Ovary (tissue), 10 donors: ENCODE measurements at places on chromosomes 5 and 9.

- no peak for DNase-seq
These were observed 137.4 kb upstream of the OTULINL start for GRCh38 chr5:14444161-14444560.

DNA sequence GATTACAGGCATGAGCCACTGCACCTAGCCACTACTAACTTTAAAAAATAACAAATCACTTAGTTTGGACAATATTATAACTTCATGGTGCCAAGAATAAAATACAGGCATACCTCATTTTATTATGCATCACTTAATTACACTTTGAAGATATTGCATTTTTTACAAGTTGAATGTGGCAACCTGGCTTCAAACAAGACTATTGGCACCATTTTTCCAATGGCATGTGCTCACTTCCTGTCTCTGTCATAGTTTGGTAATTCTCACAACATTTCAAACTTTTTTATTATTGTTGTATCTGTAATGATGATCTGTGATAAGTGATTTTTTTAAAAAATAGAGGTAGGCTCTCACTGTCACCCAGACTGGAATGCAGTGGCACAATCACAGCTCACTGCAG lies 49.9 kb upstream of the ERBIN start:
- no peak for DNase-seq

GRCh38 chr5:1009359-1010180 lies 968 bp downstream of the NKD2 start:
- no peak for DNase-seq

GRCh38 chr9:125816321-125816720 lies 69.1 kb downstream of the PBX3 start:
- no peak for DNase-seq

DNA sequence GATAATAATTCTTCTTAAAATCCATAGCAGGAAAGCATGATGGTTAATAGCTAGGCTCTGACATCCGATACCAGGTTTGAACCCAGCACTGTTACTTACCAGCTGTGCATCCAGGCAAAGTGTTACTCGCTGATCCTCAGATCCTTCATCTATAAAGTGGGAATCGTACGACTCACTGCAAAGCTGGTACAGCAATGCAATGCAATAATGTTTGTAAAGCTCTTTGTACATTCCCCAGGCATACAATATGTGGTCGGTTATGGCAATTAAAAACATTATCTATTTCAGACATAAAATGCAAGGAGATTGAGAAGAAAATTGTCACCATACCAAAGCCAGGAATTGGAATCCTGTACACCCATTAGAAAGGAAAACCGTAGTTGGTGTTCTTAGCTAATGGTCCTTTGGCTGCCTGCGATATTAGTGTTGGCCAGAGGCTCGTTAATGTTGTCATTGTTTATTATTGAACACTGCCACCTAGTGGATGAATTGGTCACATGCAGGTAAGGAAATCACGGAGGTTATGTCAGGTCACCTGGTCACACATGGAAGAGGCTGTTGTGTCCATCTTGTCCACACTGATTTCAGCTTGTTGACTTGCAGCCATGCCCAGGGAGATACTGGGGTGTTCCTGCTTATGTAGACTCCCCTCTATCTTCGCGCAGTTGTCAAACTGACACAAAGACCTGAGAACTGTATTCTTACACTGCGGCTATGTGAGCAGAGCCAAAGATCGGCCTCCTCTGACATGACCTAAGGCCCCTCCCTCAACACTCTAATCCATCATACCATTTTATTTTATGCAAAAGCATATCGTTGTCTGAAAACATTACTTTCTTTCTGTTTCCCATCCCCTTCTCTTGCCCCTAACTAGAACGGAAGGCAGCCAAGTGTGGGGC lies 87.5 kb upstream of the PPP2R2B start:
- no peak for DNase-seq

DNA sequence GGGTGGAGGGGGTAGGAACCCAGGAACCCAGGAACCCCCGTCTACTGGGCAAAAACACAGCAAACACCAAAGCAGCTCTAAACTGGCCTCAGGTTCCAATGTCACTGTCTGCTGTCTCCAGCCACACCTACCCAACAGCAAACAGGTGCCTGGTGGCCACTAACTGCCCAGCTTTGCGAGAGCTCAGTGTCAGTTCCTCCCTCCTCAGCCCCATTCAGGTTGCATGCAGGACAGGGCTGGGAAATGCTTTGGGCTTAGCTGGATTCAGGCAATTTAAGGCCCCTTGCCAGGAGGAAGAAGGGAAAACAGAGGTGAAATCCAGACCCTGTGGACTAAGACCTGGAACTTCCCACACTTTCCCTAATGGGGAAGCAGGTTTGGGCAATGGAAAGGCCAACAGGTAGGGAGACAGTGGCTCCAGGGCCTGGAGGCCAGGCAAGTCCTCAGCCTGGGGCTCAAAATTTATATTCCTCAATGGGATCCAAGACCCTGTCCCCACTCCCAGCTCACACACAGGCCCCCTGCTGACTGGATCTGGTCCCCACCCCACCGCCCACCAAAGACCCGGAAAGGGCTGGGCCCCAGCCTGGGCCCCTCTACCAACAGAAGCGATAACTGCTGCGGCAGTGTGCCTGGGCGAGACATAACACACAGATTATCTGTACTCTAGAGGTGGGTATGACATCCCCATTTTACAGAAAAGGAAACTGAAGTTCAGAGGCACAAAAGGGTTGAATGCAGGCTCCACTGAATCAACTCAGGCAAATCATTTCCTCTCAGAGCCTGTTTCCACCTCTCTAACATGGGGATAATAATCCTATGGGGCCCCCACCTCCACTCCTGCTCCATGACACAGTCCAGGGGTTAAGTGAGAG lies 3.5 kb downstream of the EEIG1 start:
- no peak for DNase-seq

DNA sequence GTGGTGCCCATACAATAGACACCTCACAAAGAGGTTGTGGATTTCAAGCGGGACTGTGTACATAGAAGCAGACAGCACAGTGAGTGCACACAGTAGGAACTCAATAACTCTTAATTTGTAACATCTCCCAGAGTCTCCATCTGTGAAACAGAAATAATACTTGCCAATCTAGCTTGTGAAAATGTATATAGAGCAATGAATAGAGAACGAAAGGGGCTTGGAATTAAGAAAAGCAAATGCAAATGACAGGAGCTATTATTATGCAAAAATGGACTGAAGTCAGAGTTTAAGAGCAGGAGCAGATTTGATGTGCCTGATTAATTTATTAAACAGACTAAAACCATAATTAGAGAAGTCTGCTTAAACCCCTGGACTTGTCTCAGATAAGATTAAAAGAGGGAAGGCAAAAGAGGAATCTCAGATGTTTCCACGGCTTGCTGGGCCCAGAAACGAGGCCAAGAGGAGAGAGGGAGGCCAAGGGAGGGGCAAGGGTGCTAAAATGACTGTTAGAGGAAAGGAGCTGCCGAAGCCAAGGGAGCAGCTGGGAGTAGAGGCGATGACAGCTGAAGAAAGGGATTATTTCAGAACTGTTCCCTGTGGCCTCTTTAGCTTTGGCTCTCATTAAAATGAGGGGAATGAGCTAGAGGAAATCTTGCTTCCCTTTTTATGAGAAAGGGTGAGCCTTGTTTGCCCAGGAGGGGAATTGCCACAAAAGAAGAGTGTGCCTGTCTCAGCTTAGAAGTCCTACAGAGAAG lies 72.1 kb downstream of the FEM1C start:
- no peak for DNase-seq

DNA sequence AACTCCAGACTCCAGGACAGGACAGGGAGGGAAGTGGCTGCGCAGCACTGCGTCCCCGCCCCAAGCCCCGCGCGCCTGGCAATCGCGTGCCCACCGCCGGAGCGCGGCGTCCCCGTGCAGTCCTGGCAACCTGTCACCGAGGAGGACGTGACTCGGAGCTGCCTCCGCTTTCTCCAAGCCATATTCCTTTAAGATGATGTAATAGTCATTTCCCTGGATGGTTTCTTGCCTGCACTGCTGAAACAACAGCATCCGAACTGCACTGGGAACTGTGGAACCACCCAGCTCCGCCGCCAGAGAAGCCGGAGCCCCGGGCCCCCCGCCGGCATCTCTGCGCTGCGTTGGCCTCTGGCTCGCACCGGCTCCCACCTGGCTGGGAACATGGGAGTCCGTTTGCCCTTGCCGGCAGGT lies 34.5 kb downstream of the KCTD16 start:
- DNase-seq, result peak; percentile 30

DNA sequence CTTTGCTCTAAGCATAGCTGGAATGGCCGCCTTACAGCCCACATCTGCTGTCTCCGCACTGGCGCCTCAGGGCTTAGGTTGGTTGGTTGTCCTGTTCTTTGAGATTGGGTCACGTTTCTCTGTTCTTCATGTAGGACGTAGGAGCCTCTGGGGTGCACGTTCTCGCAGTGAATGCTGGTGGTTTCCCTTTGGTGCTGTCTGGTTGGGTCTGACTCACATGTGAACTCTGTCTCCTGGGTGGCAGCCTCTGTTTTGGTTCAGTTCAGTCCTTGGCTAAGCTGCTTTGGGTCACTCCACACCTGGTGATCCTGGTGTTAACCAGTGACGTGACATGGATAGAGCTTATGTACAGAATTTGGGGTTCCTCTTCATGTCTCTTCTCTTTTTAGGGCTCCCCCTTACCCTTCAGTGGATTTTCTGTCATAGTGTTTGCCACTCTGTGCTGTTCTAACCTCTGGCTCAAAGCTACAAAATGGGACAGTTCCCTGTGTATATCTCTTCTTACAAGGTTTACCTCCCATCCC lies 12.6 kb upstream of the LPCAT1 start:
- peak; percentile 18 for DNase-seq

DNA sequence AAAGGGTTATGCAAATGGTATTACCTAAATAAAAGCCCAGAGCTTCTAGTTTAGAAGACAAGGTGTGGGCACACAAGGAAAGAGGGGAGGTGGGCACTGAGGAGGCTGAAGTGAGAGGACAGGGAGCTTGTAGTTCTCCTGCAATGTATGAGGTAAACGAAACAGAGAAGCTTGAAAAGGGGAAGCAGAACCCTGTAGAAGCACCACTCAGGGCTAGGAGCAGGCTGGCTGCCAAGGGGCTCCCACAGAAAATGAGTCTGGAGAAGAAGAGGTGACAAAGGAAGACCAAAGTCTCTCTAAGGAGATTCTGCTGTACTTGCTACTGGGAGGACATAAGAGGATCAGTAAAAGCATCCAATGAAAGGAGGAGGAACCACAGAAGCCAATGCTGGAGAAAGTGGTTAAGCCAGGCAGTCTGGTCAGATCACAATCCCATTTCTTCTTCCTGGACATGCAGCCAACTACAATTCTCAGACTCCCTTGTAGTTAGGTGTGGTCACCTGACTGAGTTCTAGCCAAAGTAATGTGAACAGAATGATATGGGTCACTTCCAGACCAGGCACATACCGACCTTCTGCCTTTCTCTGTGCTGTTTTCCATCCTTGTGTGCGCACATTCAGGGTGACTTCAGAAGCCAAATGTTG lies 174.5 kb upstream of the MAP3K1 start:
- DNase-seq, result no peak

DNA sequence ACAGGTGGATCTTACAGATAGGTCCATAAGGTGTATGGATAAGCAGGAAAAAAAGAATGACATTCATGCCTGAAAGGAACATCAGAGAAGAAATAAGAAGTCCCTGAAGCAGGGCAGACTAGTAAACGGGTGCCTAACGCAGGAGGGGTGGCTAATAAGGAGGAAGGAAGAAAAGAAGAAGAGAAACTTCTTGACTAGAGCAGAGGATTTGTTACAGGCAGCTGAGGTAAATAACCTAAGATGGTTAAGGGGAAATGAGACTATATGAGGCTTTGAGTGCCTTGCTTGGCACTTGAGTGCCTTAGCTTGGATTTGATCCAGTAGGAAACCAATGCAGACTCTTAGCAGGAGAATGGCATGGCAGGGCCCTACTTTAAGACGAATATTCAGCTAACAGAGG lies 313.5 kb upstream of the PDE4D start:
- no peak for DNase-seq

GRCh38 chr9:76292246-76292645 lies 102.0 kb downstream of the RFK start:
- DNase-seq, result no peak

DNA sequence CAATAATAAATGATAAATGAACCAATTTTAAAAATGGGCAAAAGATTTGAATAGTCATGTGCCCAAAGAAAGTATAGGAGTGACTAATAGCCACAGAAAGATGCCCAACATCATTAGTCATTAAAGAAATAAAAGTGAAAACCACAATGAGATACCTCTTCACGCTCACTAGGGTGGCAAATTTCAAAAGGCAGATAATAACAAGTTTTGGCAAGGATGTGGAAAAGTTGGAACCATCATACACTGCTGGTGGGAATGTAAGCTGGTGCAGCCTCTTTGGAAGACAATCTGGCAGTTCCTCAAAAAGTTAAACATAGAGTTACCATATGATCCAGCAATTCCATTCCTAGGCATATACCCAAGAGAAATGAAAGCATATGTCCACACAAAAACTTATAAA lies 1819.8 kb downstream of the MAT2B start:
- no peak for DNase-seq

- no peak for DNase-seq
These were observed 252.2 kb downstream of the GOLPH3 start for GRCh38 chr5:31921852-31922305.

DNA sequence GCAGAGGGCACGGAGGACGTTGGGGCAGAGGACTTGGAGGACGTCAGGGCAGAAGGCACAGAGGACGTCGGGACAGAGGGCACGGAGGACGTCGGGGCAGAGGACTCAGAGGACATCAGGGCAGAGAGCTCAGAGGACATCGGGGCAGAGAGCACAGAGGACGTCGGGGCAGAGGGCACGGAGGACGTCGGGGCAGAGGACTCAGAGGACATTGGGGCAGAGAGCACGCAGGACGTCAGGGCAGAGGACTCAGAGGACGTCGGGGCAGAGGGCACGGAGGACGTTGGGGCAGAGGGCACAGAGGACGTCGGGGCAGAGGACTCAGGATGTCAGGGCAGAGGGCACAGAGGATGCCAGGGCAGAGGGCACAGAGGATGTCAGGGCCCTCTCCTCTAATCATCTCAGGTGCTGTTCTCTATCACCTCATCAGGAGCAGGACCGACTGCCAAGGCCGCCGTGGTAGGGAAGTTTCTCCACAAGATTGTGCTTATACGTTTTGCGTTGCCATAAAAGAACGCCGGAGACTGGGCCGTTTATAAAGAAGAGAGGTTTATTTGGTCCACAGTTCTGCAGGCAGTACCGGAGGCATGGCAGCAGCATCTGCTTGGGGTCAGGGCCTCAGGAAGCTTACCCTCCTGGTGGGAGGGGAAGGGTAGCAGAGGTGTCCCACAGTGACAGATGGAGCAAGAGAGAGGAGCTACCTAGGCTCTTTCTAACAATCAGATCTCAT lies 29.4 kb upstream of the ADAMTS2 start:
- DNase-seq, result no peak

DNA sequence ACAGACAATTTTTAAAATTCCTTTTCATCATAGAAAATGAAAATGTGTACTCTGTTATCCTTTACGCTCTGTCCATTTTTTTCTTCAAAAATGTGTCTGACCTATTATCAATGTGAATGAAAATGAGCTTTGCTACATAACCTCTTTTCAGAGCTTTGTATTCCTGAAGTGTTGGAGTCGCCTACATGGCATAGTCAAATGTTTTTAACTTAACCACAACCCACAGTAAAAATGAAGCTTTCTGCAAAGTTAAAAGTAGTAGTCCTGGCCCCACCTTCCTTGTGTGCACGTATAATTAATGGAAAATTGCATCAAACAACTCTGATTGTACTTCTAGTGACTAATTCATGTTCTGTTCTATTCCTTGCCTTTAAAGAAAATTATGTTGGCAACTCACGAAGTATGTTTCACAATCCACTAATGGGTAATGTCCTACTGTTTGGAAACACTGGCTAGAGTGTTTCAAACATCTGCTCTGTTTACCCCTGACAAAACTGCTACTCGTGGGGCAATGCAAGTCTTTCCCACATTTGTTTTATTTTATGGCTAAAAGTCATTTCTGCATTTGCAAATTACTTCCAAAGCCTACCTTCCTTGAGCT lies 18.6 kb upstream of the PSAT1 start:
- DNase-seq, result no peak

GRCh38 chr9:84758817-84759216 lies 89.3 kb downstream of the NTRK2 start:
- no peak for DNase-seq
